ENCODE measurements at places on chromosomes 2 and 18.
A peak's percentile ranks its signal among the peaks of the same experiment; 100 is the strongest.

- DNase-seq, result no peak
These were observed 57.8 kb upstream of the CCDC141 start for GRCh38 chr2:179107737-179108136.

DNA sequence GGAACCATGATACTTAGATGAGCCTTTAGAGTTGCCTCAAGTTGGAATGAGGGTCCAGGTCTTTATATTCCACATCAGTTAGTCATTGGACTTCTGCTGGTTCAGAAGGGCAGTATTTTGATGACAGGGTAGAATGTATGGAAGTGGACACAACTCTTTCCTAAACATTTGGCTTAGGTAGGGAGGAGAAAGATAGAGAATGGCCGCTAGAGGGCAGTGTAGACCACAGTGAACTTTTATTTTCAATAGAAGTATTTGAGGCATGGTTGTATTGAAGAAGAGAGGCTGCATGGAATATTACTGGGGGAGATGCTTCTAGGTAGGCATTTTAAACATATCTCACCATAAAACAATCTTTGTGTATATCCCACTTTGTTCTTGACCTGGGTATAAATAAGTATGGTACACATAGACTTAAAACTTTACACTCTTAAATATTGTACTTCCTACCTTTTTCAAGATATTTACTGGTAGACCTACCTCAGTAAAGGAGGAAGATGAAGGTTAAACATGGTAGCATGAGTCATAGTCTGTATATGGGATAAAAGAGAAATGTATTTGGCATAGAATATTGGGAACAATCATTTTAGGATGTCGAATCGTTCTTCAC lies 497.6 kb upstream of the FAM98A start:
- peak; percentile 36 for DNase-seq

DNA sequence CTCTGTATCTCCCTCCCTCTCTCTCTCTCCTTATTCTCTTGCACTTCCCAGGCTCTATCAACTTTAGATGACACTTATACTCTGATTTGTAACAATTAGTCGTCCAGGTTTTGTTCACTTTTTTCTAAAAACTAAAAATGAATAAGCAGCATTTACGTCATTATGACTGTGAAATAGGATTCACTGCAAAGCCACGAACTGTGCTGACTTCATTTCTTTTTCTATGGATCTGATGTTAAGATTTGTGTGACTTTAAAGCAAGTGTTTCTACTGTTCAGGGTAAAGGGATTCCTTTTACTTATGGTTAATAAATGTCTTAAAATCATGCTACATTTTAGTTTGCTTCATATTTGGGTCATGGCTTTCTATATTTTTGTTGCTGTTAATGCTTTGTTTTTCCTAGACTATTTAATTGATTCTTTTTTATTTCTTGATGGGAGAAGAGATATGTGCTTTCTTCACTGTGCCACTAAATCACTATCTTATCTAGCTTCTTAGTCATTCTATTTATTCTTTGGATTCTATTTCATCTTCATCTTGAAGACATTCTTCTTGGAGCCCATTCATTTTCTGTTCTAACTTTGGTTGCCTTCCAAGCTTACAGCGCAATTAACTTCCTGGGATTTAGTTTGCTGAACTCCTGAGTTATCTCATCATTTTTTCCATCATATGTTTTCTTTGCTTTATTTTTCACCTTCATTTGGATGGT lies 480.4 kb upstream of the TRIB2 start:
- DNase-seq, result no peak

- DNase-seq, result no peak
These were observed 79.6 kb upstream of the NYAP2 start for GRCh38 chr2:225319872-225320271.

DNA sequence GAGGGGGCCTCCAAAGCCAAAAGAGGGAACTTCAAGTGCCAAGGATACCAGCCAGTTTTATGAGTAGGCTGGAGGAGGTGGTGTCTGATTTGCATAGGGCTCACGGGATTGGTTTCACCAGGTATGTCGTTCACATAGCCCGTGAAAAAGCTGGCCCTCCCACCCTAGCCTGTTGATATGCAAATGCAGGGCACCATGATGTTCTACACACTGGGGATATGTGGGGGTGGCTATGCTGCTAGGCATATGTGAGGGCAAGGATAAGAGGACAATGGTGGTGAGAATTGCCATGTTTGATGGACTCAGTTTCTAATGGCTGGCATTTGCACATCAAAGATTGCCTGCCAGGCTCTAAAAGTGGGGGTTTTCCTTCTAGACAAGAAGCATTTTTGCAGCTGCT lies 378.6 kb downstream of the DPP10 start:
- DNase-seq, result no peak
